ENCODE measurements at places on chromosomes 2 and 18.

- no peak for DNase-seq
These were observed 767 bp upstream of the CCDC102B start for GRCh38 chr18:68796936-68797690.

GRCh38 chr2:53103679-53104078, 663.9 kb upstream of the CHAC2 start:
- DNase-seq = no peak

DNA sequence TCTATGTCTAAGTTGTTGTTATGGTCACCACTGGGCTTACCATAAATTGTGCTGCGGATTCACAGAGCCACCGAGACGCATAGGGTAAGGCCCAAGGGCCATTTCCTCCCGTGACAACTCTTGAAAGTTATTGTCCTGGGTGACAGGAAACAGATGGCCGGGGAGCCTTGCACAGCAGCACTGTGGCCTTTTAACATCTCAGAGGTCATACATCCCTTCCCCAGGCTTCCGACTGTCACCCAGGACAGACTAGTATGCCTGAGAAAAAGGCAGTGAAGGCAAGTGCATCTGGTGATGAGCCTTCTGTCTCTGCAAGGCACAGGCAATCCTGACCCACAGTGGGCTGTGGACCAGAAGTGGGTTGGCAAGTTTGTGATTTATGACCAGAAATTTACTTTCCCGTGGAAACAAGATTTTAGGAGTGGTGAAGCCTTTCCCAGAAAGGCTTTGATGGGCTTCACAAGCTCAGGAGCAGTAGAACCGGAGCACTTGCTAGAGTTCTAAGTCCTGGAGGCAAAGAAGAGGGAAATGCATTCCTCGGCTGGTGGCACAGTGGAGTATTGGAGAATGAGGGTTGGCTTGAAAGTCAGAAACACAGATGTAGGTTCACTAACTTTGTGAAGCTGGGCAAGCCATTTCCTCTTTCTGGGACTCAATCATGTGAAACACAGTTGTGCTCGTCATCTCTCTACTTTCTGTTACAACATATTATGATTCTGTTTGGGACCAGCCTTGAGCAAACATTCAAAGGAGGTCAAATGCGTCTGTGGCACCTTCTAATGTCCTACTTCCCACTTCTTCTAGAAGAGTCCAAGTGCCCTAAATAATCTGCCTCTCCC, 2.0 kb upstream of the CAPN14 start:
- DNase-seq = no peak

GRCh38 chr2:234708091-234708683, 211.3 kb upstream of the ARL4C start:
- DNase-seq = no peak

DNA sequence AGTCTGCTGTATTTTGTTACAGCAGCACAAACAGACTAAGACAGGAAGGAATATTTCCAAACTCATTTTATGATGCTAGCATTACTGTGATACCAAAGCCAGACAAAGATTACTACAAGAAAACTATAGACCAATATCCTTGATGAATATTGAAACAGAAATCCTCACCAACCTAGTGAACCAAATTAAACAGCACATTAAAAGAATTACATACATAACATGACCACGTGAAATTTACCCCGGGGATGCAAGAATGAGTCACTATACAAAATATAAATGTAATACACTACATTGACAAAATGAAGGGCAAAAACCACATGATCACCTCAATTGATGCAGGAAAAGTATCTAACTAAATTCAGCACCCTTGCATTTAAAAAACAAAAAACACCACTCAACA, 112.6 kb downstream of the CHN1 start:
- DNase-seq = no peak

GRCh38 chr2:98006378-98006777, 10.6 kb upstream of the TMEM131 start:
- DNase-seq = no peak

GRCh38 chr2:161994761-161995520, 79.1 kb downstream of the DPP4 start:
- no peak for DNase-seq

GRCh38 chr2:168596881-168597655, 141.0 kb downstream of the CERS6 start:
- DNase-seq = no peak

DNA sequence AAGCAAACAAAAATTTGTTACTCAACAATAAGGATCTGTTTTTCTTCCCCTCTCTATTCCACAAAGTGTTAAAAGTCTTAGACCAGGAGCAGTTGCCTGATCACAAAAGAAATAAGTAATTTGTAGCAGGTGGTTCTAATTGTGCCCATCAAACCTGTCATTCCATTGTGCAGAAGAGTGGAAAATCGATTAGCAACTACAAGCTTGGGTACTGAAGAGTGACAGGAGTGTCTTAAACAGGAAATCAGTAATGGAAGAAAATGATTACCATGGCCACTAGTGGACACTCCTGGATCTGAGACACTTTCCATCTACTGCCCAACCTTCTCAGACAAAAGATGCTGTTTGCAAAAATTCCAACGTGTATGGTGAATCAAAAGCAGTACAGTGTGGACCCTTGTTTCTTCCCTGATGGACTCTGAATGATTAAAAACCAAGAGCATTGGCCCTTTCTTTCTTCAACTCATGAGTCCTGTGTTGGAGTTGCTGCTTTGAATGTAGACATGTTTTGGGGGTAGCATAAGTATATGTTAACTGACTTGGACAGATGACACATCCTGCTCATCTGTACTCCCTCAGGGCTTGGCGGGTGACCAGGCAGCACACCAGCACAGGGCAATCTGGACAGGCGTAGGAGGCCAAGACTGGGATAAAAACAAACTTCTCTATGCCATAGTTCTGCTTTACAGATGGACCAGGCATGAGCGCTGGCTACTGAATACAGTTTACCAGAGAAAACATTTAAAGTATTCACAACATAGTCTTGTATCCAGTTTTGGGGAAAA, 51.9 kb downstream of the PLA2R1 start:
- no peak for DNase-seq

GRCh38 chr2:111122631-111123421, 2.1 kb downstream of the BCL2L11 start:
- DNase-seq = no peak

DNA sequence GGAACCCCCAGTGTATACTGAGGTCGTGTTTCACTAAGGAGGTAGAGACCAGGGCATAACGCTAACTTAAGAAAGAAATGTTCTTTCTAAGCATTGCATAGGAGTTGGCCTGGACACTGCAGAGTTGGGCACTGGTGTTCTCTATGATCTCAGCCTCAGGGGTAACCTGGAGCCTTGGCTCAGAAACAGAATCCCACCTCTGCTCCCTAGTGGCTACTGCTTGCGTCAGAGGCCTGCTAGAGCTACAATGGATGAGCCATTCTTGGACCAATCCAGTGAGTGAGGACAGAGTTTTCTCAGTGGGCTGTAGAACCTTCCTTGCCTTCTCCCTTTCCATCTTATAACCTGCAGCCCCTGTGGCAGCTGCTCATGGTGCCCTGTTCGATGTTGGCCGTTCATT, 324.4 kb upstream of the CELF4 start:
- DNase-seq = no peak

GRCh38 chr2:196783431-196784094, 15.9 kb downstream of the GTF3C3 start:
- DNase-seq = no peak

- DNase-seq = no peak
These were observed 40.7 kb downstream of the SLC66A2 start for GRCh38 chr18:79910563-79911343.

GRCh38 chr2:12440731-12441130, 276.0 kb upstream of the TRIB2 start:
- DNase-seq = no peak

GRCh38 chr18:24086082-24086481, 52.8 kb upstream of the CABYR start:
- no peak for DNase-seq

DNA sequence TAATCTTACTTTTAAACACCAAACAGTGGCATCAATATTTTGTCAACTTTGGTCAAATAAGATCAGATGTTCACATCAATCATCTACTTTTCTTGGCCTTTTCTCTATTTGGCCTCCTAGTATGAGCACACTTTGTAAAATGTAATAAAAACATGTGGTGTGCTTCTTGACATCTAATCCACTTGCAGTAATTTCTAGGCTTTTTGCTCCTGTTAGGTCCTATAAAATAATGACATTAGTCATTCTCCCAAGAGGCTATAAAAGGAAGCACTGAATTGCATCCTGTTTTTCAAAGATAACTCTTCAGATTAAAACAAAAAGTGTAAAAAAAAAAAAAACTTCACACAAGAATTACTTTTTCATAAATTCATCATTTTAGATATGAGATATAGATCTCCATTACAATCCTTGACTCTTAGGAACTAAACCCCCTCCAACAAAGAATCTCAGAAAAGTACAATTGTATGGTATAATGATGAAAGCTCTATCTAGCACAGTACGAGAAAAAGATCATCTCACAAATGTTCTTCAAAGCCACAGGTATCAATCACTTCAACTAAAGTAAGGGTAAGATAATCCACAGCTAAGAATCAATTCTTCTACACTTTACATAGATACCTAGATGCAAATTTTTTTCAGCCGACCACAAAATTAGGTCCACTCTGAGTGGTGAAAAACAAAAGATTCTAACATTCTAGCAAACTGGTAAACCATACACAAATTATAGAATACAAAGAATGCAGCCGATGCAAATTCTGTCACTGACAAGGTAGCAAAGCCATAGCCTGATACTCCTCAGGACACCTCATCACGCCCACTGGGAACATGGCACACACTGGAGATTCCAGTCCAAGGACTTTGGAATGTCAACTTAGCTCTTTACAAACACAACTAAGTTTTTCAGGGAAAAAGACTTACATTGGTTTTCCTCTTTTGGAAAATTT, 2.7 kb downstream of the BCL2 start:
- DNase-seq = no peak

DNA sequence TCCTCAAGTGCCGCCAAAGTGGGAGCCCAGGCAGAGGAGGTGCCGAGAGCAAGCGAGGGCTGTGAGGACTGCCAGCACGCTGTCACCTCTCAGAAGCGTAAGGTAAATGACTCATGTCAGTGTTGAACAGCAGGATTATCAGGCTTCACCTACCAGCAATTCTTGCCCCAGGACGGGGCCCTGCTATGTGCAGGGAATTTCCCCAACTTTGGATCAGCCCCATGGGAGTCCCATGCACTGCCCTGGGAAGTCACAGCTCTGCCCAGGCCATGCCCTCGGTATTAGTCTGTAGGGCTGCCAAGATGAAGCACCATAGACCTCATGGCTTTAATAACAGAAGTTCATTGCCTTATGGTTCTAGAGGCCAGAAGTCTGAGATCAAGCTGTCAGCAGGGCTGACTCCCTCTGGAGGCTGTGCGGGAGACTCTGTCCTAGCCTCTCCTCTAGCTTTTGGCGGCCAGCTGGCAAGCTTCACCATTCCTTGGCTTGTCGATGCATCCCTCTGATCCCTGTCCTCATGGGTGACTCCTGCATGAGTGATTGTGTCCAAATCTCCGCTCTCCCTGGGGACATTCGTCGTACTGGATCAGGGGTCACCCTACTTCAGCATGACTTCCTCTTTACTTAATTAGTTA, 55.9 kb downstream of the TRPM8 start:
- DNase-seq = no peak

- DNase-seq = no peak
These were observed 206.2 kb downstream of the RPIA start for GRCh38 chr2:88897715-88898114.

GRCh38 chr2:48912110-48912509, 156.6 kb upstream of the LHCGR start:
- no peak for DNase-seq

- DNase-seq = no peak
These were observed 99.8 kb upstream of the ARHGAP28 start for GRCh38 chr18:6629635-6630140.

DNA sequence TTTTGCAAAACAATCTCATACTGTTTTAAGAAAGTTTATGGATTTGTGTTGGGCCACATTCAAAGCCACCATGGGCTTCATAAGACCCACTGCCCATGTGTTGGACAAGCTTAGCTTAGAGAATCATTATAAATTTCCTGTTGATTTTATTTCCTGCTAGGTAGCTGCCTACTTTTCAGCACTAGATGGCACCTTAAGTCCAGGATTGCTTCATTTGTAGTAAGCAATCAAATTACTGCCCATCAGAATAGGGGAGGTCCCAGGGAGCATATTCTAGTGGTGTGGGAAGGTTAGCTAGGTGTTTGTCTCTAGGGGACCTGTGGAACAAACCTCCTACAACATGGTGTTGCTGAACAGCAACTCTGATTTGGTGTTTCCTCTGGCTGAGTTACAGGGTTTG, 11.0 kb upstream of the DCDC2C start:
- no peak for DNase-seq

GRCh38 chr2:19845323-19845920, 56.4 kb downstream of the TTC32 start:
- no peak for DNase-seq

- DNase-seq = peak; percentile 74
These were observed 135.2 kb downstream of the ALPK2 start for GRCh38 chr18:58493516-58494253.

- no peak for DNase-seq
These were observed 23.9 kb downstream of the SP5 start for GRCh38 chr2:170739048-170739447.

GRCh38 chr18:9804517-9805104, 81.2 kb upstream of the TXNDC2 start:
- no peak for DNase-seq

- DNase-seq = no peak
These were observed 485.1 kb upstream of the SETBP1 start for GRCh38 chr18:44195394-44196140.

DNA sequence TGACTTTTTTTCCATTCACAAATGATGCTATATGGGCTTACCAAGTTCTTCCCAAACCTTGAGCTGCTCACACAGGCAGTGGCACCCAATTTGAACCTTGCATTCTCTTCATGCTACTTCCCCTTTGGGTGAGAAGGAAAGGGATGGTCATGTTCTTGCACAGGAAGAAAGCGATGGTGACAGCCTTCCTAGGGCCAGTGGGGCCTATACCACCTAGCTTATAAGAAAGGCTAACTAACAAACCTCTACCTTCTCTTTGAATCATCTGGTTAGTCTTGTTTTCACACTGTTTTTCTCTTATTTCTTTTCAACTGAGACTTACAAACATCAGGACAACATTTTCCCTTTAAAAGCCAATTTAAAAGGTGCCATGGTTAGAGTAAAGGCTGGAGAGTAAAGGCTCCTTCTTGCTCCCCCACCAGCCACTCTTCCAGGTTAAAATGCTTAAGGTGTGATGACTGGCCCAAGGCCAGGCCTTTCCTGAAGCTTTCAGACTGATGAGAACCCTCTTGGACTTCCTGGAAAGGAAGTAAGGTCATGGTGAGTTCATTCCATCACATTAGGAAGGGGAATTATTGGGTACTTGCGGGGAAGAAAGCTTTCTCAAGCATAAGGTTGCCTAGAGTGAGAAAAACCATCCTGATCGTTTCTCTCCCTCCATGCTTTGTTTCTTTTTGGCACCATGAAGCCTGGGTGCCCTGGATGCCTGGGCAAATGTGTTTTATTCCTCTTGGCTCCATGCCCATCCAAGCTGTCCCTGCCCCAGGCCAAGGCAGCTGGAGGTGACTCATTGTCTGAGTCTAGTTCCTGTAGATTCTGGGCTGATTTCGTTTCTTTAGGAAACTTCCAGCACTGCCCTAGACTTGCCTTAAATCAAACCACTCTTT, 41.4 kb upstream of the ITGB6 start:
- no peak for DNase-seq

All from T-helper 2 cell (primary cell).